ENCODE measurements at places on chromosomes 3 and 15. TPM values are rescaled to one million over a fixed set of nuclear protein-coding genes. Genes with fewer than 3 reads are reported as not detected.

- no peak overlapping the region for H3K4me3 ChIP-seq
- no peaks in the 10 kb centered on the region for H3K4me1 ChIP-seq
- no peak for DNase-seq
- no peak overlapping the region for H3K27ac ChIP-seq
Measured at GRCh38 chr3:156493887-156494286, 61.0 kb downstream of the SSR3 start.

DNA sequence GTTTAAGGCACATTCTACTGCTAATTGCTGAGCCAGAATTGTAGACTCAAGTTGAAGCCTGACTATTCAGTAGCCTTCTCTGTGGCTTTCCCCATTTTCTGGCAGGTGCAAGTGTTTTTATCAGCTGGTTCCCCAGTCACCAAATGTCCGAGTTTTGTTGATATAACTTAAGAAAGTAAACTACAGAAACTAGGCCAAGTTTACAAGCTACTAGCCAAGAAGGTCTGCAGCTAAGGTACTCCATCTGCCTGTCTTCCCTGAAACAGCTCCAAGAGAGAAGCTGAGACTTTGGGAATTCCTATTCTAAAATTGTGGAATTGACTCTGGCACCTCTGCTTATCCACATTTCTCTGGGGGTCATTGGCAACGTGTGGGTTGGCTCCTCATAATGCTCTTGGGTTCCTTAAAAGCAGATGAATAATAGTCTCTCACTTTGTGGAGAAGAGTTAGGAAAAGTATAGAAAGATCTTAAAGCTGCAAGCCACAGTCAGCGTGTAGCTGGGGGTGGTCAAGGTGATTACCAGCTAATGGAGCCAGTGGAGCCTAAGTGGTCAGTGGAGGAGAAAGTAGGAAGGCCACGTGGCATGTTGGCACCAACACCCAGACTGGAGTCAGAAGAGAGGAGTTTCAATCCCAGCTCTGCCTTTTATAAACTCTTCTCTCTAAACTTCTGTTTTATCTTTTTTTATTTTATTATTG, 128.8 kb downstream of the PEX5L start:
- no peak overlapping the region for H3K4me3 ChIP-seq
- no peaks in the 10 kb centered on the region for H3K36me3 ChIP-seq
- no peak overlapping the region for H3K27ac ChIP-seq
- H3K27me3 ChIP-seq, result no peaks in the 10 kb centered on the region
- no peaks in the 10 kb centered on the region for H3K4me1 ChIP-seq

IQCF6 gene
- total RNA-seq, result 23.4 TPM

DNA sequence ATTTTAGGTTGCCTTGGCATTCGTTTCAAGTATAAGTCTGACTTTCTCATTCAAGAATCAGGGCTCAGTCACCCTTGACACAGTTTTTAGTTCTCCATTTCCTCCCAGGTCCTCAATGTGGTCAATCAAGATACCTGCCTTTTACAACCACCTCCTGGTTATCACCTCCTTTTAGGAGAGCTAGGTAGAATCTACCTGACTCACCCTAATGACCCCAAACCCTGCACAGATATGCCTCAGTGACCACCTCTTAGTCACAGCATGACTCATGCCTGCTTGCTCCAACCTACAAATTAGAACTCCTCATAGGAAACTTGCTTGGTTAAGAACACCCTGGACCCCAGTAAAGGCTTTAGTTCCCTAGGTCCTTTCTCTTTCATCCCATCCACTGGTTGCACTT, 22.5 kb downstream of the DMXL2 start:
- no peak overlapping the region for H3K4me3 ChIP-seq
- H3K27ac ChIP-seq, result no peak overlapping the region
- H3K27me3 ChIP-seq, result no peaks in the 10 kb centered on the region
- H3K36me3 ChIP-seq, result no peaks in the 10 kb centered on the region

IL17RB gene
- 17.5 TPM for total RNA-seq

- no peaks in the 10 kb centered on the region for H3K36me3 ChIP-seq
- DNase-seq, result no peak
- no peaks in the 10 kb centered on the region for H3K27me3 ChIP-seq
- H3K4me1 ChIP-seq, result no peaks in the 10 kb centered on the region
- H3K27ac ChIP-seq, result no peak overlapping the region
- H3K4me3 ChIP-seq, result no peak overlapping the region
Measured at GRCh38 chr3:82505079-82505756, 743.8 kb upstream of the GBE1 start.

PRR20G gene
- 9.1 TPM for total RNA-seq

MOBP gene
- total RNA-seq, result 8.5 TPM

DNA sequence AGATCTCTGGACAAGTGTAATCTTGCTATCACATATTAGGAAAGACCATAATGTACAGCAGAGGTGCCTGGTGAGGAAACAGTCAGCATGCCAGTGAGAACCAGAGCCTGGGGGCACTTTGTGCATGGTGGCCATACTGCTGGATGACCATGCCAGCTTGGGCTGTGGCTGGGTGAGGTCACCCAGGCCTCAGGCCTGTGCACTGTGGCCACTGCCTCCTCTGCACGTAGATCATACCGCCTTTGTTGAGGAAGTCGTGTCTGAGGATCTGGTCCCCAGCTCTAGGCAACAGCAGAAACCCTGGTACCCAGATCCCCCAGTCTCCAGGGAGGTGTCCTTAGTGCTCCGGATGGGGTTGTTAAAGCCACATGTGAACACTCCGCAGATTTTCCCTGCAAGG, 38.9 kb downstream of the ZNF710 start:
- H3K36me3 ChIP-seq, result no peaks in the 10 kb centered on the region
- no peaks in the 10 kb centered on the region for H3K27me3 ChIP-seq
- H3K4me3 ChIP-seq, result no peak overlapping the region
- peaks cover 4% of the 10 kb centered on the region for H3K4me1 ChIP-seq
- no peak for DNase-seq

DPPA2 gene
- total RNA-seq, result 6.6 TPM

DNA sequence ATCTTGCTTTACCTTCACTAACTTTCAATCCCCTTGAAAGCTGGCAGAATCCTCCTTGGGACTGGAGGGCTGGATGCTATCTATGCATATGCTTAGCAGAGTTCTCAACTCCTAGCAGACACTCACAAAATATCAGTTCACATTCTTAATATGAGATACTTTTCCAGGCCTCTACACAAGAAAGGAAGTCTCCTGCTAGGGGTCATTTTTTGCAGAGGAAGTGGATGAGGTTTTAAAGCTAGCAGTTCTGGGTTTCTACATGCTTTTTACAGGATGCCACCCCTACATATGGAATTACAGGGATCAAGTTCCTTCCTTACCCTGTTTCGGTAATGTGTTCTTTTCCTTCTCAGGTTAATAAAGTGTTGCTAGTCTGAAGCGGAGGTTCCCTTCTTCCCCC, 206.3 kb upstream of the TP63 start:
- H3K27me3 ChIP-seq, result no peaks in the 10 kb centered on the region
- H3K36me3 ChIP-seq, result no peaks in the 10 kb centered on the region
- no peaks in the 10 kb centered on the region for H3K4me1 ChIP-seq
- H3K27ac ChIP-seq, result no peak overlapping the region
- no peak for DNase-seq

GOLGA8J gene
- 5.1 TPM for total RNA-seq

SLC28A1 gene
- total RNA-seq, result 0.31 TPM

Measured in testis (tissue), 5 donors.